ENCODE measurements at places on chromosomes 2 and 18.

GRCh38 chr18:79108549-79109215, 39.5 kb downstream of the ATP9B start:
- DNase-seq = no peak

DNA sequence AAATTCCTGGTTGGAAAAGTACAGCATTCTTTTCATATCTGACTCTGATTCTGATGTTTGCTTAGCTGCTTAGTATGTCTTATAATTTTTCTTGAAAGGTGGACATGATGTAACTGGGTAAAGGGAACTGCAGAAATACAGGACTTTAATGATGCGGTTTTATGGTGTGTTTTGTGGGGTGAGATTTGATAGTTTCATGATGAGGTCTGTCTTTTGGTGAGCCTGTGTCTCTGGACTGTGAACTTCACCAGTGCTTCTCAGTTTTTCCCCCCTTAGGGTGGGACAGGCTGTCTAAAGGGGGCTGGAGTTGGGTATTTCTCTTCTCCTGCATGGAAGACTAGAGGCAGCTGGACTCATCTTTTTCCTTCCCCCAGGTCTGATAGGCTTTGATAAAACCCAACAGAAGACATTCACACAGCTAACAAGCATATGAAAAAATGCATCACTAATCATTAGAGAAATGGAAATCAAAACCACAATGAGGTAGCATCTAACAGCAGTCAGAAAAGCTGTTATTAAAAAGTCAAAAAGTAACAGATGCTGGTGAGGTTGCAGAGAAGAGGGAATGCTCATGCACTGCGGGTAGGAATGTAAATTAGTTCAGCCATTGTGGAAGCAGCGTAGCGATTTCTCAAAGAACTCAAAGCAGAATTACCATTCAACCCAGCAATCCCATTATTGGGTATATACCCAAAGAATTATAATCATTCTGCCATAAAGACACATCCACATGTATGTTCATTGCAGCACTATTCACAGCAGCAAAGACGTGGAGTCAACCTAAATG, 77.6 kb downstream of the EPC2 start:
- no peak for DNase-seq

DNA sequence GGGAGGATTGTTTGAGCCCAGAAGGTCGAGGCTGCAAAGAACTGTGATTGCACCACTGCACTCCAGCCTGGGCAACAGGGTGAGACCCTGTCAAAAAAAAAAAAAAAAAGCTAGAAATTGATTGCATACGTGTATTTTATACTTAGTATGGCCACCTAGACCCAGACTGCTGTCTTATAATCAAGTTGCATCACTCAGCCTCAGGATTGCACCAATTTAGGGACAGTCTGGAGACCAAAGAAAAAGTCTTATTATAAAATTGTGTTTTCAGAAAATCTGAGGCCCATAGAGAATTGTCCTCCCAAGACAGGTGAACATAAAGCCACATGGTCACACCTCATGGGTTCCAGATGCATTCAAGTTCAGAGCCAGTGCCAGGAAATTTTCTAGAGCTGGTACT, 17.1 kb upstream of the PLEKHM3 start:
- DNase-seq = no peak

DNA sequence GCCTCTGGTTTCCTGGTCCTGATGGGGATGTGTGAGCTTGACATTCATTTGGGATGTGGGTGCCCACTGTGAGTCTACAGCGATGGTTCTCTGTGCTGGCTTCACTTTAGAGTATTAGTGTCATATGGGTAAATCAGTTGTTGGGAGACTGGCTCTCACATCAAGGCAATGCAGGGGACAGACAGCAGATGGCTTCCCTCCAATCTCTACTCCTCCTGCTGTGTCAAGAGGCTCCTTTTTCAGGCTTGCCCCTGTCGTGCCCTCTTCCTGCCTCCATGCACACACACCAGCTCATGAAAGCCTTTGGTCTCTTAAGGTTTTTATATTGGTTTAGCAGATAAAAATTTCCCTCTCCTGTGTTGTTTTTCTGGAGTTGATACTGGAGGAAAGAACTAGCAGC, 315.6 kb downstream of the RDH14 start:
- no peak for DNase-seq

DNA sequence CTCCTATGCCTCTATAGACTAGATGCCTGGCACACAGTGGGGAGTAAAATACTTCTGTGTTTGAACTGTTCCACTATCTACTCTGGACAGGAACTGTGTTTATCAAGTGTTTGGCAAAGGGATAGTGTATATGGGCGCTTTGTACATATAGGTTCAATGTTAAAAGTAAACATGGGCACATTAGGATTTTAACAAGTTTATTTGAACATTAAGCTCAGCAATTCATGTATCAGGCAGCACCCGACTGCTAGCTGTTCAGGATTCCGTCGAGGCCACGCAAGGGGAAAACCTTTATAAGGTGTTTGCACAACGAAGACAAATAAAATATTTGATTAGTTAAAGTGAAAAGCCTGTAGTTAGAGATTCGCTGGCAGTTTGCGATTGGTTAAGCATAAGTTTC, 43.4 kb upstream of the ROCK2 start:
- no peak for DNase-seq

- DNase-seq = no peak
Observed at GRCh38 chr2:85813211-85813981, 59.6 kb downstream of the ATOH8 start.

- no peak for DNase-seq
Observed at GRCh38 chr2:212929116-212929515, 222.3 kb downstream of the IKZF2 start.

Measured in stimulated activated CD4-positive, alpha-beta T cell treated with anti-CD3 and anti-CD28 coated beads, Interleukin-12 subunit alpha, Interleukin-12 subunit beta, amount 100 ng/mL, for 24 hours (primary cell).